Activated T-cell treated with anti-CD3 and anti-CD28 coated beads for 4 hours (primary cell): ENCODE measurements at places on chromosomes 1 and 21.
A peak's percentile ranks its signal among the peaks of the same experiment; 100 is the strongest.

DNA sequence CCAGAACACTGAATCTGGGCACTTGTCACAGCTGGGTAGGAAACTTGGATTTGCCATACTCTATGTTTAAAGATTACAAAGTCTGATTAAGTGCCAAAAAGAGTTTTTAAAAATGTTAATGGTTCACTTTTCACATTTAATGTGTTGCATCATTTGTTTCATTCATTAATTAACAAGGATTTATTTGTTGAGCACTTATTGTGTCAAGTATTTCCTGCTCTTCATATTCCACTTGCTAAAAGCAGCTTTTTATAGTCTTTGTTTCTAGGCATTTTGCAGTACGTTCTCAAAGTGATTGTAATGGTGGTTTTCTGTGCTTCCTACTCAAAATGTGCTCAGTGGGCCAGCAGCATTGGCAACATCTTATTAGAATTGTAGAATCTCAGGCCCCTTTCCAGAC, 68.7 kb downstream of the EPB41 start:
- DNase-seq = no peak

DNA sequence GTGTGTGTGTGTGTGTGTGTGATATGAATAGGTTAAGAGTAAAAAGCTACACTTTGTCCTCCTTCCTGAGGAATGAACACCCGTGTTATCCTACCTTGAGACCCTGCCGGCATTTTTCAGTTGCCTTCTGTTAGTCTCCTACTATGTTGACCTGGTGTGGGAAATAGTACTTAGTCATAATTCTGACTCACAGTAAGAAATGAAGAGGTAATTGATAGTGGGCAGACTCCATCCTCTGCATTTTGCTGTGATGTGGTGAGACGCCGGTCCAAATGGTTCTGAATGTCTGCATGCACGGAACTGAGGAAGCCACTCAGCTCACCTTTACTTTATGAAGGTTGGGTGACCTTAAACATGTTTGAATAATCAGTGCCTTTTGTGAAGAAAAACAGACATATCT, 12.6 kb downstream of the CD101 start:
- DNase-seq = no peak

DNA sequence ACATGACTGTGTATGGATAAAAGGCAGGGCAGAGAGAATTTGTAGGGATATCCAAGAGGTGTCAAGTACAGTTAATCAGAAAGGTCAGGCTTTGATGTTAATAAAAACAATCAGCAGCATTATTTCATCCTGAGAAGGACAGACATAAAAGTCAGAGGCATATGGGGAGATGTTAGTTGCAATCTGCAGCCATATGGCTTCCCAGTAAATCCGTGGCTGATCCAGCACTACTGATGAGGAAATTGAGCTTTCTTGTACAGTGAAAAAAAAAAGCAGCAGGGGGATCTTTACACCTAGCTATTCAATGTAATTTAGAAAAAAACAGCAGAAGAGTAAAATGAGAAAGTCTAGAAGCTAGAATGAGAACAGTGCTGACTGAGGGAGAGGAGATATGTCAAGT, 2.2 kb upstream of the SPRR1B start:
- DNase-seq = no peak

- no peak for DNase-seq
Observed at GRCh38 chr1:43121256-43121900, 50.7 kb downstream of the EBNA1BP2 start.

DNA sequence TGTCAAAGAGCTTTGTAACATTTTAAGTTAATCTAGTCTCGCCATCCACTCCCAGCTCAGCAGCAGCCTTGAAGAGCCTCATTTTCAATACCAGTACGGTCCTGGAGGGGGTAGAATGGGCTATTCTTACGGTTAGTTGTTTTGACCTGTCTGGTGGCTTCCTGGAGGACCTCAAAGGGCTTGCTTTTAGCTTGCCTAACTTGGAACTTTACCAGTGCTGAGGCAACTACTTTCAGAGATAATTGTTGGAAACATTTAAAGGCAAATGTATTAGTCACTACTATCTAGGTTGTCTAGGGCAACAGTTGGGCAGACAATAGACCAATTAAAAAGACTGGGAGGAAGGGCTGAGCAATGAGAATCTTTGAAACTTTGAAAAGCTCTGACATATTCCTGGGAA, 56.0 kb downstream of the TTLL7 start:
- DNase-seq = no peak

GRCh38 chr1:58574816-58575215, 2.2 kb downstream of the TACSTD2 start:
- no peak for DNase-seq

DNA sequence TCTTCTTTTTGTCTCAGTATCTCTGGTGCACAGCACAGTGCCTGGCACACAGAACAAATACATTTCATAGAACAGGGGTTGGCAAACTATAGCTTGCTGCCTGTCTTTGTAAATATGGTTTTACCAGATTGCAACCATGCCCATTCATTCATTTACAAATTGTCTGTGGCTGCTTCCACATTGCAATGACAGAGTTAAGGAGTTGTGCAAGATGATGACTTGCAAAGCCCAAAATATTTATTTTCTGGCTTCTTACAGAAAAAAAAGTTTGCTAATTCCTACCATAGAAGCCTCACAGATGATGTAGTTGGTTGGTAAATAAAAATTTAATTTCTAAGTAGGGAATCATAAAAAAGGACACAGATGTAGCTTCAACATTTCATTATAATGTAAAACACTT, 11.2 kb upstream of the HMGB4 start:
- DNase-seq = no peak

DNA sequence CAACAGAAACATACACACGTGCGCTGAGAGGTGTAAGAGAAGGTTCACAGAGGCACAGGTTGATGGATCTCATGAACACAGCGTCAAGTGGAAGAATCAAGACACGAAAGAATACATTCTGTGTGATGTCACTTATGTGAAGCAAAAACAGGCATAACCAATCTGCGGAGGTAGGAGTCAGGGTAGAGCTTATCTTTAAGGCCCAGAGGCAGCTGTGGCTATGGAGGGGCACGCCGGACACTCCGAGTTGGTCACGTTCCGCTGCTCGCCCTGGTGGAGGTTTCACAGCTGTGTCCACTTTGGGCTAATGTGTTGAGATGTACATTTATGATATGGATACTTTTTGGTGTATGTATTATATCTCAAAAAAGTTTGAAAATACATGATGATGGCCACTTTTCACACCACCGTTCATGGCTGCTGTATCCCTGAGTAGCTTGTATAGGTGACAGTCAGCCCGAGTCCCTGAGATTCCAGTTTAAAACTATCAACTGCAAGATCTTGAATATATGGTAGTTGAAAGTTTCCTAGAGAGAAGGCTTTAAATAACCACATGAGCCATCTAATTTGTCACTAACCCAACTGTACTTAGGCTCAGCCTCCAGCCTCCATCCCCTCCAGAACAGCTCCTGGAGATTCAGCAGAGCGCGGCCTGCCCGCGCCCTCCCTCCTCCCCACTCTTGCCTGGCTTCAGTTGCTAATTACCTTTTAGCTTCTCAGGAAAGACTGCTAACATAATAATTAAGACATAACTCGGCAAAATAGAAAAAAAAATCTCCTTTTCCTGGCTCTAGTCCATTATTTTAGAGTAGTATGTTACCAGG, 6.7 kb upstream of the ADARB1 start:
- DNase-seq = no peak

GRCh38 chr1:93304716-93305138, 41.0 kb upstream of the DR1 start:
- peak; percentile 35 for DNase-seq

GRCh38 chr1:196466166-196466565, 142.1 kb downstream of the KCNT2 start:
- DNase-seq = no peak

- no peak for DNase-seq
Observed at GRCh38 chr1:38121231-38121680, 74.7 kb upstream of the POU3F1 start.

- no peak for DNase-seq
Observed at GRCh38 chr21:19713313-19713712, 1284.9 kb upstream of the NCAM2 start.

GRCh38 chr1:59696421-59697115, 118.2 kb upstream of the HOOK1 start:
- DNase-seq = no peak

DNA sequence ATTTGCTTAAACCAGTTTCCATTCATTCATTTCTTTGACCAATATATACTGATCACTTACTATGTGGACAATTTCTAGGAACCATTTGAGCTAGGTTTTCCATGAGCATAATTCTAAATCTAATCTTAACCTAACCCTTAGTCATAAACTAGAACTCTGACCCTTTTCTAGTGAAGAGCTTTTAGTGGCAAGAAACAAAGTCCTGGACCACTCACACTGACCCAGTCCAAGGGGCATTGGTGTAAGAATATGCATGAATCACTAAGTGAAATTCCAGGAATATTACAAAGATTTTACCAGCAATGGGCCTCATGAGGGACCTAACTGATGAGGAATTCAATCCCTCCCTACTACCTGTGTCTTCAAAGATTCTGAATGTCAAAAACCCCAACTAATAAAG, 40.6 kb upstream of the SLC2A1 start:
- DNase-seq = no peak

DNA sequence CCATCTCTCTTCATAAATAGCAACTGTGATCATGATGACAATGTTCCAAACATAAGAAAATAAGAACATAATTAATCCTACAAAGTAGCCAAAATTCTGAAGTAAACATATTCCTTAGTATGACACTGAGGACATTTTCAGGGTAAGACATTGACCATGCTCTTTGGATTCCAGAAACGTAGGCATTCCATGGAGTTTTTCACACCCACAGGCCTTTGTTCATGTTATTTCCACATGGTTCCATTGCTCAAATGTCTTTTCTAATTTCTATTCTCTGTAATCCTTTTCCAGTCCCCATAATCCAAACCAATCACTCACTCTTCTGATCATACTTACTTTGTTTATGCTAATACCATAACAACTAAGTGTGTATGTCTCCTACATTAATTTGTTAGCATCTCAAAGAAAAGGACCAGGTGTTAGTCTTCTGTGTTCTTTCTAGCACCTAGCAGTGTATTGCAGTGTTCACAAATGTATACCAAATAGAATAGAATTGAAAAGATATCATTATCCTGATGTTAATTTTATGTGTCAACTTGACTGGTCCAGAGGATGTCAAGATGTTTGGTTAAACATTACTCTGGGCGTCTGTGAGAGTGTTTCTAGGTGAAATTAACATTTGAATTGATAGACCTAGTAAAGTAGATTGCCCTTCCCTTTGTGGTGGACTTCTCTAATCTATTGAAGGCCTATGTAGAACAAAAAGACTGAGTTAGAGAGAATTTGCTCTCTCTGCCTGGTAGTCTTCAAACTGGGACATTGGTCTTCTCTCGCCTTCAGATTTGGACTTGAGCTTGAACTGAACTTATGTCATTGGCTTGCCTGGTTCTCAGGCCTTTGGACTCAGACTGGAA, 516.6 kb downstream of the PTPRC start:
- no peak for DNase-seq

DNA sequence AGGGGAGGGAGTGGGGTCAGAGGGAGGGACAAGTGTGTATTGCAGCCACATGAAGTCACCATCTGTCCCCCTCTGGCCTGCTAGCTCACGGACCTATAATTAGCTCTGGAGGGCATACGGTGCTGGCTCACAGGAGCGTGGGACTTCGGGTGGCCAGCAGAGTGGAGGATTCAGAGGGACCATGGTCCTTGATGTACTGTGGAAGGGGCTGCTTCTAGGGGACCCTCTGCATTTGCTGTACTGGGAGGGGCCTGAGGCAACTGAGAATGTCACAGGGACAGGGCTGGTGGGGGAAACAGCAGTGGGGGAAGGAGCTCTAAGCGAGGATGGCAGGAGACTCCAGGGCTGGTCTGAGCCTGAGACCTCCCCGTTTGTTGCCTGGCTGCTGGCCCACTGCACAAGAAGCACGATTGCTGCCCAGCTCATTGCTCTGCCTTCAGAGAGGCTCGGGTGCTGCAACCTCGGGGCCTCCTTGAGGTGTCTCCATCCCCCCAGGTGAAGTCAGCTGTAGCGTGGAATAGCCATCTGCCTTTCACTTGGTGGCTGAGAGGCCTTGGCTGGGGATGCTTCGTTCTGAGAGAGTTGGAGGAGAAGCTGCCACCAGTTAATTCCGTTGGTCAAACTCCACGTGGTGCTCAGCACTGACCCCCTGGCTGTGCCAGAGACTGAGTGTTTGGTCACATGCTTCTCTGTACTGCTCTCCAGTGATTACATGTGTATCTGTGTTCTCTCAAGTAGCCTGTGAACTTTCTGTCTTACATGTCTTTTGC, 2.7 kb downstream of the PPFIA4 start:
- DNase-seq = no peak

DNA sequence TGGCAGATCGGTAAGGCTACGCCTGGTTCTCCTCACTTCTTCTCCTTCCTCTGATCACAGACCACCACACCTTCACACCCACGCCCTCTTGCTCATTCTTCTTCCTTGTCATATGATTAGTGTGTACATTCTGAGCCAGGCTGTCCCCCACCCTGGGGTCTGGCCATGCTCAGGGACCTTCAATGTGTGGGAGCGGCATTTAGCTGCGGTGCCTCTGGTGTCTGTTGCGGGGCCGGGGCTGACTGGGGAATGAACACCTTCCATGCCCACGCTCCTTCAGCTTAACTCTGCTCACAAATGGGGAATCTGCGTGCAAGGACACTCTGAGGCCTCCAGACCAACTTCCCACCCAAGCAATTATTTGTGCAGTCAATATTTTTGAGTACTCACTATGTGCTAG, 29.4 kb downstream of the QSOX1 start:
- no peak for DNase-seq

GRCh38 chr1:184866991-184867788, 107.1 kb downstream of the NIBAN1 start:
- peak; percentile 32 for DNase-seq

- no peak for DNase-seq
Observed at GRCh38 chr1:181127898-181128453, 39.5 kb downstream of the IER5 start.

DNA sequence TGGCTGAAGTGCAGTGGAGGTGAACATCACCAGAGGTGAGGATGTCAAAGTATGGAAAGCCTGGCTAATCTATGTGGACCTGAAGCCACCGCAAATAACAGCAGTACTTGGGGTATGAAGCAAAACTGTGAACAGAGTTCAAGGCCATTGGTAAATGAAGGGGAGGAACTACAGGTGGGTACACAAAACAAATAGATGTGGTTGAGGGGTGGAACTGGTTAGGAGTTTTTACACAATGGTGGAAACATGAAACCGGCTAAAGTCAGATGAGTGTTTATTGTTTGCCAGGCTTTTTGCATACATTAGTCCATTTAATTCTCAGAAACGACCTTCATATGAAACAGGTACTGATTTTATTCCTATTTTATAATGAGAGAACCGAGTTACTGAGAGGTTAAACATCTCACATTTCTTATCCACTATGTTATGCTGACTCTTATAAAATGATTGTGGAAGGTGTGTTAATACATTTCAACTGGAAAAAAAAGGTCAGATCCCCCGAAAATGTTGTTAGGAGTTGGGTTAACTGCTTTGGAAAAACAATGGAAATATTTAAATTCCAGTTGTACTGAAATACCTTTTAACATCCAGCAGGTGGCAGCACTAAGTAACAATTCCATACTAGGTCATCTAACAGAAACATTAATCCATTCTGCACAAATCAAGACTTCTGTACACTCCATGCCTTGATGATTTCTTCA, 44.3 kb upstream of the GTF2B start:
- DNase-seq = no peak

- DNase-seq = no peak
Observed at GRCh38 chr1:184257873-184258272, 129.0 kb upstream of the C1orf21 start.

- no peak for DNase-seq
Observed at GRCh38 chr1:93702828-93703183, 21.2 kb upstream of the BCAR3 start.

- DNase-seq = no peak
Observed at GRCh38 chr1:30589083-30589482, 134.3 kb downstream of the MATN1 start.
